HCT116 (cell line): ENCODE measurements at places on chromosomes 1 and 21. TPM values are rescaled to one million over a fixed set of nuclear protein-coding genes. Genes with fewer than 3 reads are reported as not detected.
A peak's percentile ranks its signal among the peaks of the same experiment; 100 is the strongest.

AMPD1 gene
- total RNA-seq, result not detected

AURKAIP1 gene
- 200 TPM for total RNA-seq

FLG2 gene
- total RNA-seq, result not detected

TMEM81 gene
- total RNA-seq, result 4.9 TPM

CLEC20A gene
- not detected for total RNA-seq

NPHS2 gene
- total RNA-seq, result not detected

- no peaks in the 10 kb centered on the region for H3K36me3 ChIP-seq
- peak; percentile 23 for DNase-seq
- H3K27me3 ChIP-seq, result peaks cover 4% of the 10 kb centered on the region; the same call in 1 of the 2 replicates
Observed at GRCh38 chr1:203593723-203594122, 32.9 kb upstream of the ATP2B4 start.

DNA sequence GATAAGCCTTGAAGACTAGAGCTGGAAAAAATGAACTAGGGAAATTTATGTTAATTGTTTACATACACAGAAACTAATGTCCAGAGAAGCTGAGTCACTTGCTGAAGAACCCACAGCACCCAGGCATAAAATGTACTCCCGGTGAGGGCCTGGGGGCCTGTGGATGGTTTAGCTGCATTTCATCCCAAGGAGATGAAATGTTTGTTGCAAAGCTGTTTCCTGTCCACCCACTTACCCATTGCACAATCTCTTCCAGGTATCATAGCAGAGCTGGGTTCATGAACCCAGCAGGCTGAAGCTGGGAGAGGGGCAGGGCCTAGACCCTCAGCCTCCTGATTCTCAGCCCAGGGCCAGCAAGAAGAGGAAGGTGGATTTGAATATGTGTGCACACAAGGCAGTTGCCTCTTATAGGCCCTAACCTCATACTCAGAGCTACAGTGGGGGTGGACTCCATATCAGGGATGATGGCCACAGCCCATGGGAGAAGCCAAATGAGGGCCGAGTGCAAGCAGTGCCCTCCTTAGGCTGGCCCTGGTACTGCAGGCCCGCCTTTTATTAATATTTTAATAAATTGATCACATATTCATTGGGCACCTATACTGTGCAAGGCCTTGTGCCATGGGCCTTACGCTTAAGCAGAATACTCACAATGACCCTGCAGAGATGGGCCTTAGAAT lies 110.8 kb downstream of the LACTBL1 start:
- no peak overlapping the region for H3K4me3 ChIP-seq
- no peak overlapping the region for H3K27ac ChIP-seq

DNA sequence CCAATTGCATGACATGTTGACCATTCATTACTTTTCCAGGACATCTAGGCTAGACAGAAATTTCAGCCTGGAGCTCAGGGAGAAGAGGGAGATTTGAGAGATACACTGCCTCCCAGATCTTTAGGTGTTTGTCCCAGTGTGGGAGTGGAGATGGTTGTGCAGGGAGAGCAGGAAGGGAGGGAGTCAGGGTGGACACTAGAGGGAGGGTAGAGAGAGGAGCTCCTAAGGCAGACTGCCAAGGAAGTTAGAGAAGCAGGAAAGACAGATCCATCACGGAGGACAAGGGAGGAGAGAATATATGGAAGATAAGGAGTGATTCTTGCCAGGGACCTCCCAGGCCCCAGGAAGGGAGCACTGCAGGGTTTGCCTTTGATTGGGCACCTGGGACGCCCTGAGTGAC lies 8.7 kb downstream of the CDCA8 start:
- H3K36me3 ChIP-seq, result peaks cover 66% of the 10 kb centered on the region
- H3K4me3 ChIP-seq, result no peak overlapping the region
- H3K27ac ChIP-seq, result no peak overlapping the region

- H3K27me3 ChIP-seq, result 0 out of 2 replicates have a peak, but pooled peaks cover 4% of the 10 kb centered on the region
- H3K4me1 ChIP-seq, result peaks cover 5% of the 10 kb centered on the region
- no peak overlapping the region for H3K4me3 ChIP-seq
- no peak for DNase-seq
Observed at GRCh38 chr1:230737622-230738262, 9.4 kb upstream of the CAPN9 start.

DNA sequence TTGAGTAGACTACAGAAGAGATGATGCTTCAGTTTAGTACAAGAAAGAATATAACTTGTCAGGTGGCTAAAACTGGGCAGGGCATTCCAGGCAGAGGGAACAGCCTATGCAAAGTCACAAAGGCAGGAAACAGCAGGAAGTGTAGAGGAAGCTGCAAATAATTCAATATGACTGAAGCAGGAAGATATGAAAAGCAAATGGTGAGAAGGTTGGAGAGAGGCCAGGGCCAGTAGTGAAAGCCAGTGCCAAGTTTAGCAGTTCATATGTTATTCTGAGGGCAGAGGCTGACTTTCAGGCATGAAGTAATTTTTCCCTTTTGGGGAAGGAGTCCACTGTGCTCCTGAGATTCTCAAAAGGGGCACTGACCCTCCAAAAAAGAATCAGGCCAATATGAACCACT lies 8.0 kb upstream of the YBX1 start:
- no peak overlapping the region for H3K27ac ChIP-seq
- peaks cover 41% of the 10 kb centered on the region for H3K36me3 ChIP-seq
- H3K4me1 ChIP-seq, result no peaks in the 10 kb centered on the region

- no peak overlapping the region for H3K27ac ChIP-seq
- no peaks in the 10 kb centered on the region for H3K36me3 ChIP-seq
- no peaks in the 10 kb centered on the region for H3K27me3 ChIP-seq
- H3K4me1 ChIP-seq, result no peaks in the 10 kb centered on the region
- DNase-seq, result no peak
Observed at GRCh38 chr1:37653906-37654305, 19.2 kb upstream of the RSPO1 start.

DNA sequence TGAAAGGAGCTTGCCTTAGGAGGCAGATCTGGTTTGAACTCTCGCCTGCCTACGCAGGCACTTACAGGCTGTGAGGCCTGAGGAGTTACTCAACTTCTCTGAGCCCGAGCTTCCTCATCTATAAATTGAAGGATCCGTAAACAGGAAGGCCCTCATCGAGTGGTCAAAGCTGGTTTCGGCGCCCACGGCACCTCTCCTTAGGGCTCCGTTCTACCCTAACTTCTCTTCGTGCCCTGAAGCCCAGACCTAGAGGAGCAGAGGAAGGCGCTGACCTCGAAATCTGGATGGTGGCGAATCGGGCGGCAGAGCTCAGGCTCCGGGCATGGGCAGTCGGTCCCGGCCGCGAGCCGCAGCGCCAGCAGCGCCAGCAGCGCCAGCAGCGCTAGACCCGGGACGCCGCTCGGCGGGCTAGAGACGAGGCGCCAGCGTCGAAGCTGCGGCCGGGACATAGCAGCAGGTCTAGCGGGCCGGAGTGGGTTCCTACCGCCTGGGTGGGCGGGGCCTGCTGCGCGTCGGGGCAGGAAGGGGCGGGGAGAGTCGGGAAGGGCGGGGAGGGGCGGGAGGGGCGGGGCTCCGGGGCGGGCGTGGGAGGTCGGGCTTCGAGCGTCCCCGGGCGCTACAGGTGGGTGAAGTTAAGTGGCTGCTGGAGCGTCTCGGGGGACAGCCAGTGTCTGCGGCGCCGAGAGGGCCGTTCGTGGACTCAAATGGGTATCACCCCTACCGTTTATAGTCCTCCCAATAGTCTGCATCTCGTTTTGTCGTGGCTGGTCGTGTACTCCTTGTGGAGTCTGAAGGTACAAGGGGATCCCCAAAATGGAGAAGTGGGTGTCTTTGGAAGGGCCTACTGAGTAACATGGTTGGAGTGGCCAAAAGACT lies at the start of gene CTBS:
CTBS (minus strand) TSS at position 474 of the 876 bp plus-strand sequence; CDS start at position 449, 25 bp downstream.
- no peaks in the 10 kb centered on the region for H3K27me3 ChIP-seq
- peaks cover 14% of the 10 kb centered on the region for H3K4me1 ChIP-seq
- H3K4me3 ChIP-seq, result peak within 1 kb of the TSS; percentile 92
- DNase-seq, result peak; percentile 53
- peaks cover under 1% of the 10 kb centered on the region for H3K36me3 ChIP-seq

- H3K27ac ChIP-seq, result no peak overlapping the region
- H3K36me3 ChIP-seq, result peaks cover 5% of the 10 kb centered on the region
- H3K4me3 ChIP-seq, result no peak overlapping the region
- no peak for DNase-seq
Observed at GRCh38 chr1:40042341-40042740, 1.8 kb downstream of the CAP1 start.

GRCh38 chr1:101431956-101432510 lies 195.2 kb downstream of the S1PR1 start:
- no peak overlapping the region for H3K27ac ChIP-seq
- no peak for DNase-seq
- no peaks in the 10 kb centered on the region for H3K27me3 ChIP-seq
- H3K36me3 ChIP-seq, result no peaks in the 10 kb centered on the region
- no peaks in the 10 kb centered on the region for H3K4me1 ChIP-seq

- no peak overlapping the region for H3K27ac ChIP-seq
- H3K4me1 ChIP-seq, result no peaks in the 10 kb centered on the region
- DNase-seq, result no peak
- no peaks in the 10 kb centered on the region for H3K27me3 ChIP-seq
Observed at GRCh38 chr1:86846164-86846647, 67.7 kb downstream of the SELENOF start.

GRCh38 chr1:2625311-2625710 lies 7.5 kb downstream of the MMEL1 start:
- no peak for DNase-seq
- no peak overlapping the region for H3K27ac ChIP-seq
- no peaks in the 10 kb centered on the region for H3K27me3 ChIP-seq
- no peak overlapping the region for H3K4me3 ChIP-seq
- no peaks in the 10 kb centered on the region for H3K4me1 ChIP-seq

GRCh38 chr1:43488165-43488564 lies 34.4 kb upstream of the HYI start:
- no peaks in the 10 kb centered on the region for H3K27me3 ChIP-seq
- DNase-seq, result no peak
- no peaks in the 10 kb centered on the region for H3K4me1 ChIP-seq

GRCh38 chr21:15000081-15000480 lies 64.7 kb downstream of the NRIP1 start:
- no peak overlapping the region for H3K4me3 ChIP-seq
- no peaks in the 10 kb centered on the region for H3K36me3 ChIP-seq
- no peak for DNase-seq
- no peaks in the 10 kb centered on the region for H3K27me3 ChIP-seq

GRCh38 chr1:21852282-21853130 lies 40.4 kb downstream of the LDLRAD2 start:
- no peak overlapping the region for H3K27ac ChIP-seq
- DNase-seq, result no peak
- H3K4me3 ChIP-seq, result no peak overlapping the region
- H3K4me1 ChIP-seq, result no peaks in the 10 kb centered on the region

DNA sequence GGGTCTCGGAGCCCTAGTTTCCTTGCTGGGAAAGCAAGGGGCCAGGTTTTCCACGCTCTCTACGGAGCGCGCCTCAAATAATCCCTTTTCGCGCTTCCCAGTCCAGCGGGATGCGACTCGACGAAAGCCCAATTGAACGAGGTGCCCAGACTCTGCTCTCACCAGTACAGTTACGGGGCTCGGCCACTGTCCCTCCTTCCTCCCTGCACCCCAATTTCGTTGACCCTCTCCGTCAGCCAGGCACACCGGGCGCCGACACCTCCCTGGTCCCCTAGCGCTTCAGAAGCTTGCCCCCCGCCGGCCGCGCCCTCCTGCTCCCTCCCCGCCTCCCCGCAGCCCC lies 389 bp downstream of the SEMA6C start:
- H3K27ac ChIP-seq, result no peak overlapping the region; the same call in 1 of the 2 replicates
- no peaks in the 10 kb centered on the region for H3K27me3 ChIP-seq
- no peaks in the 10 kb centered on the region for H3K36me3 ChIP-seq

DNA sequence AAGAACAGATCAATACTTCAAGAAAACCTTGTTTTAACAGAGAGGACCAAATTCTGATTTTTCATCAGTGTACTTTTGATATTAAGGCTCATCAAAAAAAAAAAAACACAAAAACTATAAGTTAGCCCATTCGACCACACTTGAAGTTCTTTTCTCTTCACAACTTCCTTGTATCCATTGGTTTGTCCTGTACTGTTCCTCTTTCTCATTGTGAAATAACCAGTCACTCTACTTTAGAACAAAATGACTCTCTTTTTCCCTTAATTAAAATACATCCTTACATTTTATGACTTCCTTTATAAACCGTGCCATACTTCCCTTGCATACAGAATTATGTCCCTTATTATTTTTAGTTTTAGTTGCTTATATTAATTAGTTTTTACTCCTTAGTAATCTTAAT lies 8.4 kb downstream of the QSOX1 start:
- no peaks in the 10 kb centered on the region for H3K27me3 ChIP-seq
- H3K36me3 ChIP-seq, result no peaks in the 10 kb centered on the region
- H3K27ac ChIP-seq, result no peak overlapping the region
- DNase-seq, result no peak
- H3K4me1 ChIP-seq, result peaks cover 14% of the 10 kb centered on the region

GRCh38 chr1:27589441-27589840 lies 14.5 kb downstream of the AHDC1 start:
- H3K4me3 ChIP-seq, result no peak overlapping the region
- DNase-seq, result no peak
- H3K36me3 ChIP-seq, result no peaks in the 10 kb centered on the region; the same call in 1 of the 2 replicates
- H3K27me3 ChIP-seq, result no peaks in the 10 kb centered on the region
- peak overlapping the region; percentile 47; the same call in 1 of the 2 replicates for H3K27ac ChIP-seq

DNA sequence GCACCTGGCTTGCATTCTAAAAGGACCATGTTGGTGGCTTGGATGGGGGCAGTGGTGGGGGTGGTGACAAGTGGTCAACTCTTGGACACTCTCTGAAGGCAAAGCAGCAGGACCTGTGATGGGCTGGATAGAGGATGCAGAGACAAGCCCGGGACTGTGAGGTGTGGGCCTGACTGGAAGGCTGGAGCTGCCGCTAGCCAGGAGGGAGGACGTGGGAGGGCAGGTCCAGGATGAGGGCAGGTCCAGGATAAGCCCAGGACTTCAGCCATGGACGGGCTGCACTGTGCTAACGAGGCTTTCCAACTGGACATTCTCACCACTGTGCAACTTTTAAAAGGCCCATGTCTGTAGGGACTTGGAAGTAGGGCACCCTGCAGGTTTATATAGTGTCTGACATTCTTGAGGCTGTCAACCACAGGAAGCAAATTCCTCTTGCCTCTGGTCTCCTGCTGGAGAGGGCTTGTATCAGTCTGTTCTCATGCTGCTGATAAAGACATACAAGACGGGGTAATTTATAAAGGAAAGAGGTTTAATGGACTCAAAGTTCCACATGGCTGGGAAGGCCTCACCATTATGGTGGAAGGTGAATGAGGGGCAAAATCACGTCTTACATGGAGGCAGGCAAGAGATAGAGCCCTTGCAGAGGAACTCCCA lies 8.3 kb upstream of the C1orf167 start:
- H3K4me3 ChIP-seq, result no peak overlapping the region
- no peak overlapping the region for H3K27ac ChIP-seq
- no peaks in the 10 kb centered on the region; the same call in 1 of the 2 replicates for H3K4me1 ChIP-seq
- no peaks in the 10 kb centered on the region for H3K27me3 ChIP-seq
- DNase-seq, result no peak
- H3K36me3 ChIP-seq, result no peaks in the 10 kb centered on the region

DNA sequence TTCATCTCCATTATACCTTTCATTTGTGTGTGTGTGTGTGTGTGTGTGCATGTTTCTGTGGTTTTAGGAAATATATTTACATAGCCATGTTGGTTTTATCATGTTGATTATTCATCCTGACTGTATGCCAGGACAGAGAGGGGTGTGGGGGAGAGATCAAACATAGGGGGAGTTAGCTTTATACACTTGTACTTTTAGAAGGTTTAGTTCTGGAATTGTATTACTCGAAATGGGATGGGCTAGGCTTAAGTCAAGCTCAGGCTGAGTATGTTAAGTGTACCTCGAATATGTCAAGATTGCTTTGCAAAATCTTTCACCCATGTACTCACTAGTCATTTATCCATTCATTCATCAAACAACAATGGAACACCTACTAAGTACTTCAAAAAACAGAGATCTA lies 123.3 kb downstream of the HMCN1 start:
- no peaks in the 10 kb centered on the region for H3K36me3 ChIP-seq
- DNase-seq, result no peak
- H3K4me3 ChIP-seq, result no peak overlapping the region
- H3K27ac ChIP-seq, result no peak overlapping the region
- no peaks in the 10 kb centered on the region for H3K4me1 ChIP-seq
